ENCODE measurements at places on chromosomes 7 and 10.

- peak; percentile 67 for DNase-seq
Measured at GRCh38 chr10:98404571-98405359, 10.2 kb downstream of the PYROXD2 start.

DNA sequence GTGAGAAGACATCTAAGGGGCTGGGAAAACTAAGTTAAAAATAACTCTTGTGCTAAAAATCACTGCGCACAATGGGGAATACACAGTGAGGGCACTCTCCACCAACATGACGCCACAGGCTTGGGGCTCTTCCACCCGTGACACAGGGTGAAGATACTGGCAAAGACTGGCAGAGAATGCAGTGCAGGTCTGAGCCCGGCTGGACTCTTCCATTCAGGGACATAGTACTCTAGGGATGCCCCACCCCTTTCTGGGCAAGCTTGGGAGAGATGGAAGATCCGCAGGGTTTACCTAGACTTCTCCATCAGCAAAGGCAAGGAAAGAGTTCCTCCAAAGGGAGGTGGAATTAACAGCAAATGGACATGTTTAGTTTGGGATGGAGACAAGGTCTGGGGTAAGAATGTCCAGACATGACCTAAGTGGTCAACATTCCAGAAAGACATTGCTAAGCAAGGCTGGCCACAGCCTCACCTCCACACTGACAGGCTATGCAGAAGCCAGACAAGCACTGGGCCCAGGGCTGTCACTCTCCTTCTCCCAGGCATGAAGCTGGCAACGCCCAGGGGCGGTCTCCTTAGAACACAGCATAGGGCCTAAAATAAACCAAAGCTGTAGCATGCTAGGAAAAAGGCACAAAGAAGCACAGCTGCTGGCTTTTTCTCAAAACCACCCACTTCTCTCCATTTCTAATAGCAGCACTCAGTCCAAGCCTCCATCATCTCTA lies 28.1 kb downstream of the XPNPEP1 start:
- DNase-seq, result peak; percentile 57

DNA sequence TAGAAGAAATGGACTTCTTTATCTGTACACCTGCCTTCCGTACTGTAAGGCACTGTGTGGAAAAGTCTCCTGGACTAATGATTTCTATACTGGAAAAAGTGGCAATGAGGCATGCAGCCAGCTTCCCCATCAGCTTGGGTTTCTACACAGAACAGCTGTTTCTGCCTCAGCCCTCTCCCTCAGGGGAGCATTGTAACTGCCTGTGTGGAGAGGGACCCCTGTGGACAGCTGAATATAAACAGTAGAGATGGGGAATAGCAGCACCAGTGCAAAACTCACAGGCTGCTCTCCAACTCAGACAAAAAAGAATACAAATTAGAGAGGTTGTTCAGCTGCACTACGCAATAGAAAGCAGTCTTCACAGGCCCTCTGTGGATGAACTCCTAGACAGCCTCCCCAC lies 451.3 kb upstream of the MBL2 start:
- no peak for DNase-seq

DNA sequence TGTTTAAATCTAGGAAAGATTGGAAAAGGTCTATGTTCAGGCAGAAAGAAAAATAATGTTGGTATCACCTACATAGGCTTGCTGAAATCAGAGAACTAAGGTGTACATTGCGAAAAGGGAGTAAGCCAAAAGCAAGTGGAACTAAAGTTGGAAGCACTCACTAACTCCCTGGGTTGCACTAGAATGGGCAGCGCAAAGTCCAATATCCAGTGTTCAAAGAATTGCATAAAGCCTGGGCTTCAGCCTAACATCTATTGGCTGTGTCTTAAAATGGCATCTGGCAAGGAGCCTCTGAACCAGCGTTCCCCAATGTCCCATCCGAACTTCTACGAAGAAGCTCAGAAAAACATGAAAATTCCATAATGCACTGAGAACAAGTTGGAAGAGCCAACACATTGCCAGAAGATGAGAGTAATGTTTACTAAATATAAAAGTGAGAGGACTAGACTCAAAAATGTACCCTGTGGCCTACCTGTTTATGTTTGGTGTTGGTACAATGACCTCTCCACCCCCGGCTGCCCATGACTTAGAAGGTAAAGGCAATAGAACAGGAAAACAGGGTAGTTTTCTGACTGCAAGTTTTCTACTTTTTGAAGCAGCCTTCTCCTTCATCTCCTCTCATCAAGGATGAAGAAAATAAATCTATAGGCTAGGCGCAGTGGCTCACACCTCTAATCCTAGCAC lies 275.9 kb upstream of the GHITM start:
- DNase-seq, result no peak

- DNase-seq, result no peak
Measured at GRCh38 chr10:30028738-30029030, 30.7 kb downstream of the JCAD start.

- no peak for DNase-seq
Measured at GRCh38 chr10:119404719-119405519, 137.6 kb downstream of the RGS10 start.

DNA sequence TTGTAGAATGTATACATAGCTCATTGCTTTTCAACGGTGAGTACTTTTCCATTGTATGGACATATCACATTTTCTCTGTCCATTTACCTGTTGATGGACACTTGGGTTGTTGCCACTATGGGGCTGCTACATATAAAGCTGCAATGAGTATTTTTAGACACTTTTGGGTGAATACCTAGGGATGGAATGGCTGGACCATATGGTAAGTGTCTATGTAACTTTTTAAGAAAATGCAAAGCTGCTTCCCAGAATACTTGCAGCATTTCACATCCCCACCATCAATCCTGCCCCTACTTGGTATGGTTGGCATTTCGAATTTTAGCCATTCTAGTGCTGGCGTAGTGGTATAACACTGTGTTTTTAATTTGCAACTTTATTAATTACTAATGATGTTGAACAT lies 274.6 kb downstream of the TNS3 start:
- peak; percentile 52 for DNase-seq

DNA sequence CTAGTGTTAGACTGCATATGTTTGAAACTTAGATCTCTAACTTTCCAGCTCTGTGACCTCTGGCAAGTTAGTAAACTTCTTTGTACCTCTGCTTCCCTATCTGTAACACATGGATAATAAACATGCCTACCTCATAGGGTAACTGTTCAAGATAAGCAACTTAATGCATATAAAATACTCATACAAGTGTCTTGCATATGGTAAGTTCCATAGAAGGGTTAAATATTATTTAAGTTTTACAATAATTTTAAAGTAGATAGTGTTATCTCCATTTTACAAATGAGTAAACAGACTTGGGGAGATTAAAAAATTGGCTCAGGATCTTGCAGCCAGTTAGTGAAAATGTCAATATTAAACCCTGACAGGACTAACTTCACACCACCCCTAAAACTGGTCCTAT lies 30.1 kb upstream of the CD36 start:
- no peak for DNase-seq

- DNase-seq, result no peak
Measured at GRCh38 chr7:91068136-91068795, 196.0 kb upstream of the FZD1 start.

- no peak for DNase-seq
Measured at GRCh38 chr7:99677648-99678045, 2.1 kb downstream of the CYP3A5 start.

DNA sequence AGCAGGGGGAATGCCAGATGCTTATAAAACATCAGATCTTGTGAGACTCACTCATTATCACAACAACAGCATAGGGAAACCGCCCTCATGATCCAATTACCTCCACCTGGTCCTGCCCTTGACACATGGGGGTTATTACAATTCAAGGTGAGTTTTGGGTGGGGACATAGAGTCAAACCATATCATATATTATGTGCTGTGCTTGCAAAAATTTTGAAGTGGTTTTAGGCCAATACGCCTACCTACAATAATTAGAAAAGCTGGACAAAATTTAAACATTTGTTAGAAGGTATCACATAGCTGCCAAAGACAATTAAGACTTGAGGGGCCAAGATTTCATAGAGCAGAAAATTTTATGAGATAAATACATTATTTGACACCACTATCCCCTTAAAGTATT lies 29.5 kb downstream of the NPSR1 start:
- no peak for DNase-seq

- DNase-seq, result no peak
Measured at GRCh38 chr7:138023618-138024342, 21.9 kb upstream of the CREB3L2 start.

GRCh38 chr7:50667789-50668226 lies 102.6 kb upstream of the DDC start:
- peak; percentile 29 for DNase-seq

DNA sequence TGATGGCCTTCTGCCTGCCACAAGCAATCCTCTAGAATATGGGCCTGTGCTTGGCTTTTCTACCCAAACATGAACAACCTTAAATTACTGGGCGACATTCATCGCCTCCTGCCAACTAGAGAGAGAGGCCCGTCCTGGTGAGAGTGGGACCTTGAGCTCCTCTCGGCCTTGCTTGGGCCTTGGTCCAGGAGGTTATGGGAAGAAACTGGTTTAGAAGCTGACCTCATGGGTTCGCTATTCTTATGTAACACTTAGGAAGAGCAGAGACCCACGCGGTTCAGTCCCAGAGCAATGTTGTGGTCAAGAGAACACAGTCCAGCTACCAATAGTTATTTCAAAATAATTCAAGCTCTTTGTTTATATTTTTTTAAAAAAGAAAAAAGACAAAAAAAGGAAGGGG lies 176.3 kb upstream of the ZNF32 start:
- no peak for DNase-seq
